ENCODE measurements at places on chromosomes 2 and 18.
A peak's percentile ranks its signal among the peaks of the same experiment; 100 is the strongest.

DNA sequence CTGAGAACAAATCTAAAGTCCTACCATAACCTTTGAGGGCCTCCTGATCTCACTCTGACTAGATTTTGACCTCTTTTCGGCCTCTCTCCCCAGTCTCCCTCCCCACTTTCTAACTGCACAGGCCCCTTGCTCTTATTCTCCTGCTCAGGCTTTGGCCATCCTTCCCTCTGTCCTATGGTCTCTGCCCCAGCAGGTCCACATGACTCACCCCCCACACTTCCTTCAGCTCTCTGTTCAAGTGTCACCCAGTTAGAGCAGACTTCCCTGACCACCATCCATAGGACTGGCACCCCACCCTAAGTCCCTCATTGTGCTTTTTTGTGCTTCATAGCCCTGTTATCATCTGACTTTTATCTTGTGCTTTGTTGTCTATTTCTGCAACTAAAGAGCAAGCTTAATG lies 41.2 kb upstream of the NT5C1B start:
- DNase-seq, result no peak

GRCh38 chr2:141522048-141522447 lies 608.8 kb downstream of the LRP1B start:
- no peak for DNase-seq

GRCh38 chr18:75036917-75037688 lies 171.8 kb downstream of the PTGR3 start:
- no peak for DNase-seq

DNA sequence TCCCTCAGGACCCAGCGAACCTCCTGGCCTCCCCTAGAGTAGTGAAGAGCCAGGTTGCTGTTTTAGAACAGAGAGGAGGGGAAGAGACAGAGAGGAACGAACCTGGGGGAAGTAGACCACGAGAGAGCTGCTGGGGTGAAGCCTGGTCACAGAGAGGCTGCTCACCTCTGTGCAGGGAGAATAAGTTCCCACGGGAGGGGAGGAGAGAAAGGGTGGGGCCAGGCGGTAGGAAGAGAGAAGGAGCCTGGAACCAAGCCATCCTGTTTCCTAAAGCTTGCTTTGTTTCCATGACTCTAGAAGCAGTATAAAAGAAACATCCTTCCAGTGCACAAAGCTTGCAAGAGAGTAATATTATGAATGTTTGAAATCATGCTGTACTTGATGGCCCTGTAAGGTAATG lies 147.9 kb downstream of the MYT1L start:
- DNase-seq, result no peak

GRCh38 chr18:35804377-35804776 lies 168.1 kb upstream of the RMP24 start:
- no peak for DNase-seq

- DNase-seq, result no peak
Observed at GRCh38 chr2:34736482-34736881, 1137.4 kb upstream of the FAM98A start.

DNA sequence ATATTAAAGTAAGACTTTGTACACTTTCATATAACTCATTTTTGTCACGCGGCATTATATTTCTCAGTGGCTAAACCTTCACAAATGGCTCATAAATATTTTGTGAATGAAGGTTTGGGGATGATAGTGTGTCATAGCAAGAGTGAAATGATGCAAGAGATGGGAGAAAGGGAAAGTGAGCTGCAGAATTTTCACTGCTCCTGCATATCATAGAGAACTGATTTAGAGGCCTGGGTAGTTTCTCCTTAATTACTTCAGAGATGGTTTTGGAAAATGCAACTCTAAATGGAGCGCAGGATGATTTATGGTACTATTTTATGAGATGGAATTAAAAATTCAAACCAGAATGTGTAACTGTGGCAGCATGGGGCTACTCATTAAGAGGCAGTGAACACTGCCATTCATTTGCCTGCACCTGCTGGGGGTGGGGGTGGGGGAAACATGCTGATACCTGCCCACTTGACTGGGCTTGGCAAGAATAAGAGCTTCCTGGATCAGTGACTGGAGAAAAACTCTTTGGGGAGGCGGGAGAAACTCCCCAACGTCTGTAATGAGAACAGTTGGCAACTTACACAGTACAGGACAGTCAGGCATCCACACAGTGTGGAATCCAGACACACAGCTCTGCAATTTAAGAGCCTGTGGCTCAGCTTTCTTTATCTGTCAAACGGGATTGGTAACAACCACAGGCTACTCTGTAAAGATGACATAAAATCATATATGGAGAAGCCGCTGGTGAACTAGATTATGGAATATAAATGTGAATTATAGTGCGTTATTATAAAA lies 941.9 kb downstream of the SLC4A3 start:
- no peak for DNase-seq

GRCh38 chr2:178244777-178245176 lies 50.5 kb downstream of the OSBPL6 start:
- DNase-seq, result no peak

DNA sequence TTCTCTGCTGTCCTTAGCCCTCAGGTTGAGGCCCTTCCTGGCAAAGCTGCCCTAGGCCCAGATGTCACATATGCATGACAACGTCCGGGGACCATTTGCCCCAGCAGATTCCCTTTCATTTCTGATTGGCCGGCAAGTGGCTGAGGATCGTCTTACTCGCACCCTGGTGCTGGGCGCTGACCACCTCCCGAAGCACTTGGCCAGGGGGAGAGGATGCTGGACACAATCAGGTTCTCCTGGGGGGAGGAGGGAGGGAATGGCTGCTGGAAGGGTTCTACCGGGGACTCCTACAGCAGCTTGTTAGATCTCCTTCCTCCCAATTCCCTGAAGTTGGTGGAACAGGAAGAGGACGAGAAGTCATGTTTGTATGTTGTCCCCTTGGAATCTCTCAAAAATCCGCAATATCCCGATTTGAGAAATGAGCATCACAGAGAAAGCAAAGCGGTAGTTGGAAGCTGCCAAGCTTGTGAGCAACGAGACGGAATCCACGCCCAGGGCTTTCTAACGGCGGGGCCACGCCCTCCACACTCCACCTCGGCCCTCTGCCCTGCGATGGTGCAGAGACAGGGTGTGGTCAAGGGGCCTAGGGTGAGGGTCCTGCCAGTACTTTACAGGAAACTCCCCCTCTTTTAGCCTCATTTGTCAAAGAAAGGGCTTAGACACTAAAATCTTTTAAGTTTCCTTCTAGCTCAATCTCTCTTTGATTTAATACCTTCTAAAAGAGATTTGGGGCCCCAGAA lies 61.8 kb upstream of the YWHAQ start:
- no peak for DNase-seq

DNA sequence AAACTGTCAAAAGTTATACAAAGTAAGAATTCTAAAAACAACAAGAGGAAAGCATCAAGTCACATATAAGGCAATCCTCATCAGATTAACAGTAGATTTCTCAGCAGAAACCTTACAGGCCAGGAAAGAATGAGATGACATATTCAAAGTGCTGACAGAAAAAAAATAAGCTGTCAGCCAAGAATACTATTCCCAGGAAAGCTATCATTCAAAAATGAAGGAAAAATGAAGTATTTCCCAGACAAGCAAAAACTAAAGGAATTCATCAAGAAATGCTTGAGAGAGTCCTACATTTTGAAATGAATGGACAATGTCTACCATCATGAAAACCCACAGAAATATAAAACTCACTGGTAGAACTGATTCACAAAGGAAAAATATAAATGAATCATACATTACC lies 268.9 kb upstream of the OSR1 start:
- DNase-seq, result no peak

- DNase-seq, result no peak
Observed at GRCh38 chr18:30481871-30482270, 560.7 kb downstream of the DSC3 start.

DNA sequence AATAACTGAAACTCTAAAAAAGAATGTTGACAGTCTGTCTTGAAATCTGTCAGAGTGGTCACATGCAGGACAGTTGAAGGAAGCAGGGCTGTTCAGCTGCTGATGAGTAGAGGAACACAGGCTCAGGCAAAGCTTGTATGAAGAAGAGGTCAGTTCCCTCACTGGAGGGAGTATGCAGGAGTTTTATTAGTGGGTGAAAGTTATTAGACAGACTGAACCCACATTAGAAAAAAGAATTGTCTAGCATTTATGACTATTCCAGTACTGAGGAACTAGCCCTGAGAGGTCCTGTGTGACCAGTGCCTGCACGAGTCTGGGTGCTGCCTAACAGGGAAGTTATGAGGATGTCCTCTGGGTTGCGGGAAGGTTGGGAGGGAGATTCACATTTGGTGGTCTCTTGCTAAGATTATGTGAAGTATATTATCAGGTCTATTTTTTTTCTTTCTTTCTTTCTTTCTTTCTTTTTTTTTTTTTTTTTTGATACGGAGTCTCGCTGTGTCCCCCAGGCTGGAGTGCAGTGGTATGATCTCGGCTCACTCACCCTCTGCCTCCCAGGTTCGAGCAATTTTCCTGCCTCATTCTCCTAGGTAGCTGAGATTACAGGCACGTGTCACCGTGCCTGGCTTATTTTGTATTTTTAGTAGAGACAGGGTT lies 9.6 kb downstream of the TET3 start:
- no peak for DNase-seq

- no peak for DNase-seq
Observed at GRCh38 chr2:37554155-37554510, 117.3 kb downstream of the CDC42EP3 start.

DNA sequence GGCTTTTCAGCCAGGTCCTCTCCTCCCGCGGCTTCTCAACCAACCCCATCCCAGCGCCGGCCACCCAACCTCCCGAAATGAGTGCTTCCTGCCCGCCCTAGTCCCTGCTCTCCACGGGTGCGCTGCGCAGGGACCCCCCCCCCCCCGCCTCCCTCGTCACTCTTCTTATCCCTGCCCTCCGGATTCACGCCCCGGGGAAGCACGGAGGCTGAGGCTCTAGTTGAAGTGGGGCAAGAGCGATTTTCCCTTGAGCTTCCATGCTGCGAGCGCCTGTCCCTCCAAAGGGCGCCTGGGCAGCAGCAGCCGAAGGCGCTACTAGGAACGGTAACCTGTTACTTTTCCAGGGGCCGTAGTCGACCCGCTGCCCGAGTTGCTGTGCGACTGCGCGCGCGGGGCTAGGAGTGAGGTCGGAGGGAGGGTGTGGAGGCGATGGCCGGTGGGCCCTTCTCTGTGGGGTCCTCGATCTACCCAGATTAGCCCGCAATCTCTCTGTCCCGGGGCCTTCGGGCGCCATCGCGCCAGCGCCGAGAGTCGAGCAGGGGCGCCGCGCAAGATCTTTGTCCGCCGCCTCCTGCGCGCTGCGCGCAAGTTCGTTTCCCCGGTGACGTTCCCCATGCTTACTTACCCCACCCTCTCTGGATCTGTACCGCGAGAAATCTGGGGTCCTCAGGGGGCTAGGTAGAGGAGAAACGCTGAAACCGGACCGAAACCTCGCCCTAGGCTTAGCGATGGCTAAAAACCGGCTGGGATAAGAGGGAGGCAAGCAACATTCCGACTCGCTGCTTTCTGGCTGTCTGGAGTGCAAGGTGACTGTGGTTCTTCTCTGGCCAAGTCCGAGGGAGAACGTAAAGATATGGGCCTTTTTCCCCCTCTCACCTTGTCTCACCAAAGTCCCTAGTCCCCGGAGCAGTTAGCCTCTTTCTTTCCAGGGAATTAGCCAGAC lies 677 bp downstream of the GAD1 start:
- DNase-seq, result no peak

GRCh38 chr2:39494784-39495251 lies 57.7 kb upstream of the MAP4K3 start:
- DNase-seq, result peak; percentile 32

DNA sequence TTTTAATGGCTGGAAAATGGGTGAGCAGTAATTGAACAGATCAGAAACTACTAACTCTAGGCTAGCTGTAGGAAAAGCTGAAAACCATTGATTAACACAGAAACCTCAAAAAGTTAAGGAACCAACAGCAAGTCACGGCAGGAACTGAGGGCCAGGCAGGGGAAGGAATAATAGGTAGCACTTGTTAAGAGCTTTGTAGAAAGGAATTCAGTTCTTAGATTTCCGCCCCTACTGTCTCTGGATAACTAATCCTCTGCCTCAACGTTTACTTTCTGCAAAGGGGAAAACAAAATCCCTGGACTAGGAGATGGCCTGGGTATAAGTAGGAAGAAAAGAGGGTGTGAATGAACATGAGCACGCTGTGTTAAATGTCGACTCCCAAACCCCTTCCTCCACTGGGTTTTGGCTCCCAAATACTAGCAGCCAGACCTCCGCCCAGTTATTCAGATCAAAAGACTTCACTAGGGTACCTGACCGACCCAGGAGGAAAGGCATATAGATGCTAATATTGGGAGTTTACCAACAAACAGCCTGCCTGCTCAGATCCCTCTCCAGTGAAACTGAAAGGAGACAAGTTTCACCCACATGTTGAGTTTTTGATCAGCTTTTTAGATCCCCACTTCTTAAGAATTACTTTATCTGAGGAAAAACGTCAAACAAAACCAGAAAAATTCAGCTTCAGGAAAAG lies 12.4 kb downstream of the SMAD2 start:
- no peak for DNase-seq

DNA sequence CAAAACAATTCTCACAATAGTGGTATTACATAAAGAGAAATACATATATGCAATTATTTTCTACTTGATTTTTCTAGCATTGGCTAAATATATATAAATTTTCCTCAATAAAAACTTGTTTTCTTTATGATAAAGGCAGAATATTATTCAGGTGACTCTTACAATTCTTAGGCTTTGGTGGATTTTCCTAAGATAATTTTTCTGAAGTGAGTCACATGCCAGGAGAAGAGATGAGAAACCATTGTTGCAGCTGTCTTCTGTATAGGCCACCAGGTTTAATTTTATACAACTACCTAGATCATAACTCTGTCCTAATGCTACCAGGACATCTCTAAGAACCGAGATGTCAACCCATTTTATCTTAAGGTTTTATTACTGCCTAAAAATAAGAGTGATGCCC lies 552.4 kb upstream of the CDH2 start:
- DNase-seq, result no peak

- DNase-seq, result no peak
Observed at GRCh38 chr2:133438026-133438425, 130.2 kb downstream of the NCKAP5 start.

DNA sequence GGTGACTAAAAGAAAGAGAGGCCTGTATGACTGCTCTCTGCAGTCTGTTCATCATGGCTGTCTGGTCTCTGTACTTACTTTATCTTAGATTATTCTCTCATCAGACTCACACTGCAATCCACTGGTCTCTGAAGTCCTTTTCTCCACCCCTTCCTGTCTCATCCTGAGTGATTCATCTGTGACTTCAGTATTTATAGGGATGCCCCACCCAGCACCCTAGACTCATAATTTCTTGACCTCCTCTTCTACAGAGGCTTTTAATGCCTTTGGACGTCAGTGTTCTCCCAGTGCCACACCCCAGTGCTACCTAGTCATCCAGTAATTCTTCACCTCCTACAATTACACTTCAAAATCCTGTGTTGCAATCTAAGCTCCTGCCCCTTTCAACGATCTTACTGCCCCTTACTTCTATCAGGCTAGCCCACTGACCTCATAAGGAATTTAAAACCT lies 14.9 kb upstream of the ITPRID2 start:
- no peak for DNase-seq

DNA sequence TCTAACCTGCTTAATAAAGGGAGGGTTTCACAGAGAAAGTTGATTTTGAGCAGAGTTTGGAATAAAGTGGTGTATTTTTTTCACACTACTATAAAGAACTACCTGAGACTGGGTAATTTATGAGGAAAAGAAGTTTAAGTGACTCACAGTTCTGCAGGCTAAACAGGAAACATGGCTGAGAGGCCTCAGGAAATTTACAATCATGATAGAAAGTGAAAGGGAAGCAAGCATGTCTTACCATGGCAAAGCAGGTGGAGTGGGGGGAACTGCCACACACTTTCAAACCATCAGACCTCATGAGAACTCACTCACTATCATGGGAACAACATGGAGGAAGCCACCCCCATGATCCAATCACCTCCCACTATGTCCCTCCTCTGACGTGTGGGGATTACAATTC lies 546.7 kb downstream of the EPHA4 start:
- no peak for DNase-seq
